Effector CD4-positive, alpha-beta T cell (primary cell): ENCODE measurements at places on chromosomes 16 and 17.

DNA sequence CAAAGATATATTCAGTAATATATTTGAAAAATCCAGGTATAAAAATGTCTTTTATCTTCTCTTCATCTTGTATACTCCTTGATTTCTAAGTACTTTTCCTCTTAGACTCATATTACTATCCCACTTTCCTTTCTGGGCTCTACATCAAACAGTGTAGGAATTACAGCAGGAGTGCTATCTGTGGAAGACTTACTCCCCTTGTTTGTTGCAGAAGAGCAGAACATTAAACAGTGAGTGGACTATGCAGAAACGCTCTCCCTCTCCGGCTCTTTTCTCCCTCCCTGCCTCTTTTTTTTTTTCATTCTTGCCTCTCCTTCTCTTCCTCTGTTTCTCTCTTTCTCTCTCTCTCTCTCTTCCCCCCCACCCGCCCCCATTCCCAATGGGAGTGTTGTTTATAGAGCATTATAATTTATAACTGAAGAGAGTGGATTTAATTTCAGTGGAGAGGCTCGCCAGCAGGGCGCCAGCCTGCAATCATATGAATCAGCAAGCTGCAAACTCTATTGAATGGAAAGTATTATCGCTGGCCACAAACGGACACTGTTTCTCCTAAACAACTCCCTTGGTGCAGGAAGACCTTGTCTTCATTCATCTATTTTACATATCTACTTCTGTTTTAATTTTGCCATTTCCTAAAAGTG is 242.3 kb upstream of the TBX2 start:
- DNase-seq: no peak

DNA sequence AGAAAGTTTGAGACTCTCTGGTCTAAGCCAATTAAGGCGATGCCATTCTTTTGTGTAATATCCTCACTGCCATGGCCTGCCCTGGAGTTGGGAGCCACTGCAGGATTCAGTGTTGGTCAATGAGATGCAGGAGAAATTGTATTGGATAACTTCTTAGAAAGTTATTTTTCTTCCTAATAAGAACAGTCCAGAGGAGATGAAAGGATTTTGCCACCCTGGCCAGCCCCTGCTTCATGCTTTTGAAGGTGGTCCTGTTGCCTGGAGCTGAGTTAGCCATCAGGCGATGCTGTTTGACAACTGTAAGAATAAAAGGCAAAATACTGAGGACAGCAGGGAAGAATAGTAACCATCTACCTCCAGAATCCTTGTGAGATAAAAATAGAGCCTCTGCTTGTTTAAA is 35.4 kb upstream of the CNTNAP4 start:
- DNase-seq: no peak

- DNase-seq: no peak
Observed at GRCh38 chr17:43597624-43598356, 51.6 kb upstream of the ETV4 start.

- no peak for DNase-seq
Observed at GRCh38 chr17:78524870-78525510, 52.2 kb downstream of the DNAH17 start.

GRCh38 chr17:35865412-35866340 is 3.0 kb downstream of the HEATR9 start:
- no peak for DNase-seq

DNA sequence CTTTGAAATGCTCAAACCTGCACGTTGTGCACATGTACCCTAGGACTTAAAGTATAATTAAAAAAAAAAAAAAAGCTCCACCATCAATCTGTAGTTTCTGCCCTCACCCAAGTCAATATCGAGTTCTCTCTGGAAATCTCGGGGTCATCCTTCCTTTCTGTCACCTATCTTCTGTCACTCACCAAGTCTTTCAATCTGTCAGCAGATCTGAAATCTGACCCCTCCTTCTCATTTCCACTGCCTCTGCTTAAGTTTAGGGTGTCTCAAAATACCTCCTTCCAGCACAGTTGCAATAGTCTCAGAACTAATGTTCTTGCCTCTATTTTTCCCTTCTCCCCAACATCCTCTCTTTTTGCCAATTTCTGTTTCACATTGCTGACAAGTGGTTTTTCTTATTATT is 32.3 kb downstream of the FTO start:
- DNase-seq: no peak

GRCh38 chr17:21711182-21711581 is 18.9 kb downstream of the KCNJ18 start:
- no peak for DNase-seq

- DNase-seq: no peak
Observed at GRCh38 chr17:4221163-4221562, 42.6 kb downstream of the ANKFY1 start.

DNA sequence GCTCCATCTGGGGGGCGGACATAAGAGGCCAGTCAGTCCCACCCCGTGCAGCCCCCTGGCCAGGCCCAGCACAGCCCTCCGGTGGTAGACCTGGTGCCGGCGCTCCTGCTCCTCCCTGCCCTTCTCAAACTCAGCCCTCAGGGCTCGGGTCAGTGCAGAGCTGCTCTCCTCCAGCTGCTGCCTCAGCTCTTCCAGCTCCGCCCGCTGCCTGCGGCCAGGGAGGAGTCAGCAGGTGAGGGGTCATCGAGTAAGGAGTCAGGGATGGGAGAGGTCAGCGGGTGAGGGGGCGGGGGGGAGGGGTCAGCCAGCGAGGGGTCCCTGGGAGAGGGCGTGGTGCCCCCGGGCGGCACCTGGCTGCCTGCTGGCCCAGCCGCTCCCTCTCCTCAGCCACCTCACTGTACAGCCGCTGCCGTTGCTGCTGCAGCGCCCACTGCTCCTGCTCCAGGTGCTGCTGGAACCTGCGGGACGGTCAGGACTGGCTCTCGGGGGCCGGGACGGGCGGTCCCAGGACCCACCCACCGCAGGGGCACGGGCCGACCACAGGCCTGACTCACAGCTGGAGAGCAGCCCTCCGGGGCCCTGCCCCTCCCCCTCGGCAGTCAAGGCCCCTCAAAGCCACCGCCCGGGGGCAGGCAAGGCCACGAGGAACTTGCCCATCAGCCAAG is 26.5 kb upstream of the AATK start:
- DNase-seq: no peak

GRCh38 chr16:89922477-89922883 is 662 bp upstream of the TUBB3 start:
- no peak for DNase-seq

DNA sequence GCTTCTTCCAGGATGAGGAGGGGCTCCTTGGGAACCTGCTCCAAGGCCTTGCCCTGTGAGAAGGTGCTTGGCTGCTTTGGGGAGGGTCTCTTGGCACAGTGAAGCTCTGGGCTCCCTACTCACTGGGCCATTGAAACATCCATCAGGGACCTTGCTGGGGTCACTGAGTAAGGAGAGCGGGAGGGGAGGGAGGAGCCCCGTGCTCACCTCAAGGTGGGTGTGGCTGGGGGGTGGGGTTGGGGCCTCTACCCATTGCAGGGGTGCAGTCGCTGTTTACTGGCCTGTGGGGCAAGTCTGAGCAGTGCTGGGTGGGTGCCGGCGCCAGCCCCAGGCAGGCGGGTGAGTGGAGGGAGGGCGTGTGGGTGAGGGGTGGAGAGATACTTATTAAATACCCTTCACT is 9.9 kb downstream of the TNS4 start:
- no peak for DNase-seq

DNA sequence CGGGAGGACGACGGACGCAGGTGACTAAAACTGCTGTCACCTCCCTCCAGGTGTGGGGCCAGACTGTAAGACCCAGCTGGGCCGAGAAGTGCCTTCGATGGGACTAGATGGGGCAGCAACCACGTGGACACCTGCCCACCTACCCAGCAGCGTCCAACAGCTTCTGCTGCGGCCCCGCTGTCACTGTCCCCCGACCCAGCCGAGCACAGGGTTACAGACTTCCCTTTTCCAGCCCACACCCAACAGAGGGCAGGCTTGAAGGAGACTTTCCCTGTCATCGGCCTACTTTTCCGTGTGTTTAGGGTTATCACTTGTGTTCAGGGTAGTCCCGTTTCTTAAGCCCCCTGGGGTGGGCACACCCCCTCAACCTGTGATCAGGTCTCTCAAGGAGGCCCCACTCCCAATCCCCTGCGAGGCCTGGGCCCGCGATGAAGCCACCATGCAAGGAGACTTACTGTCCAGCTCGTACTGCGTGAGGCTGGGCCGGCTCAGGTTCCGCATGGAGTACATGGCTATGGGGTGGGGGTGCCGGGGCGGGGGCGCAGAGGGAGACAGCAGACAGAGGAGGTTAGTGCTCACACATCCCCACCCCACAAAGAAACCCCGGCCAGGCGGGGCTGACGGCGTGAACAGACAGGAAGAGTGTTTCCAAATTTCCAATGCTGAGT is 68.8 kb upstream of the CDC42EP4 start:
- DNase-seq: no peak

- DNase-seq: no peak
Observed at GRCh38 chr17:72937707-72938106, 154.8 kb downstream of the SLC39A11 start.

- no peak for DNase-seq
Observed at GRCh38 chr17:77327181-77327565, 186.4 kb downstream of the SEC14L1 start.

- DNase-seq: no peak
Observed at GRCh38 chr17:82031303-82031884, at the start of gene RAC3. RAC3 (plus strand) TSS chr17:82031678; CDS start chr17:82031762, 84 bp downstream.

- no peak for DNase-seq
Observed at GRCh38 chr17:80621997-80622357, 77.3 kb downstream of the RPTOR start.

DNA sequence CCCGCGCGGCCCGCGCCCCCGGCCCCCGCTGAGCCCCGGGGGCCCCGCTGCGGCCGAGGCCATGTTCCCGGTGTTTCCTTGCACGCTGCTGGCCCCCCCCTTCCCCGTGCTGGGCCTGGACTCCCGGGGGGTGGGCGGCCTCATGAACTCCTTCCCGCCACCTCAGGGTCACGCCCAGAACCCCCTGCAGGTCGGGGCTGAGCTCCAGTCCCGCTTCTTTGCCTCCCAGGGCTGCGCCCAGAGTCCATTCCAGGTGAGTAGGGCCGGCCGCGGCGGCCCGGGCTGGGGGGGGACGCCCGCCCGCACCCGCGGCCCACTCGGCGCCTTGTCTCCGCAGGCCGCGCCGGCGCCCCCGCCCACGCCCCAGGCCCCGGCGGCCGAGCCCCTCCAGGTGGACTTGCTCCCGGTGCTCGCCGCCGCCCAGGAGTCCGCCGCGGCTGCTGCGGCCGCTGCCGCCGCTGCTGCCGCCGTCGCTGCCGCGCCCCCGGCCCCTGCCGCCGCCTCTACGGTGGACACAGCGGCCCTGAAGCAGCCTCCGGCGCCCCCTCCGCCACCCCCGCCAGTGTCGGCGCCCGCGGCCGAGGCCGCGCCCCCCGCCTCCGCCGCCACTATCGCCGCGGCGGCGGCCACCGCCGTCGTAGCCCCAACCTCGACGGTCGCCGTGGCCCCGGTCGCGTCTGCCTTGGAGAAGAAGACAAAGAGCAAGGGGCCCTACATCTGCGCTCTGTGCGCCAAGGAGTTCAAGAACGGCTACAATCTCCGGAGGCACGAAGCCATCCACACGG is 504 bp downstream of the MAZ start:
- DNase-seq: no peak

DNA sequence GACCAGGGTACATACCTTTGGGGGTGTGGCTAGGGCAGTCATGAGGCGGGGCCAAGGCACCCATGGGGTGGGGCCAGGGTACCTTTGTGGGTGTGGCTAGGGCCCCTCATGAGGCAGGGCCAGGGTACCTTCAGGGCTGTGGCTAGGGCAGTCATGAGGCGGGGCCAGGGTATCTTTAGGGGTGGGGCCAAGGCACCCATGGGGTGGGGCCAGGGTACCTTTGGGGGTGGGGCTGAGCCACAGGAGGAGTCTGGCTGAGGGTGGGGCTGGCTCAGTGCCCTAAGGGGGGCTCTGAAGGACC is 3.5 kb downstream of the GNG13 start:
- DNase-seq: no peak

DNA sequence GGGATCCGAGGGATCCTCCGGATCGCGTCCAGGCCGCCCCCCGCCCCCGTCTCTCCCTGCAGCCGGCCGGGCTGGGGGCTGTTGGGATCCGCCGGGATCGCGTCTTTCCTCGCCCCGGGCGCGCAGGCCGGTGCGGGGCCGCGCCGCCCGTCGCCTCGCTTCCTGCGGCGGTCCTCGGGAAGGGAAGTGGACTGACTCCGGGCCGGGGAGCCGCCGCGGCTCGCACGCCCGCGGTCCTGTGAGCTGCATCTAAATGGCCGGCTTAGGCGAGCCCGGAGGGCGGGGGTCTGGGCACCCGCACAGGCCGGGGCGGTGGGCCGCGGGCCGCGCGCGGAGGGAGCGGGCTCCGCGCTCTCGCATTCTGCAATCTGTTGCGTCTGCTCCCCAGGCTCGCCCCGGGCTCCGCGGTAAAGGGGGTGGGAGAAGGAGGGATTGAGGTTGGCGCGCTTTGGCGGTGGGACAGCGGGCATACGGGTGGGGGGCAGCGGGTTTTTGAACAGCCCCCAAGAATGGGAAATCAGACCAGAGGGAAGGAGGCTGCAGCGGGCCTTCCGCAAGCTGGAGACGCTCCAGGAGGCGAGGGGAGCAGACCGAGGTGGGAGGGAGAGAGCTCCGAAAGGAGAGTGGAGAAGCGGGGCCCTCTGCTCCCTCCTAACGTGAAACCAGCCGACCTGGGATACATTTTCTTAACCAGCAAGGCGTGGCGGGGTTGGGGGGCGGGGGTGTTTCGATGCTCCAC is 2.2 kb downstream of the TMEM132E start:
- no peak for DNase-seq

- no peak for DNase-seq
Observed at GRCh38 chr17:69503711-69504110, 89.2 kb downstream of the MAP2K6 start.

GRCh38 chr17:62760059-62760944 is 47.8 kb downstream of the MARCHF10 start:
- DNase-seq: no peak

DNA sequence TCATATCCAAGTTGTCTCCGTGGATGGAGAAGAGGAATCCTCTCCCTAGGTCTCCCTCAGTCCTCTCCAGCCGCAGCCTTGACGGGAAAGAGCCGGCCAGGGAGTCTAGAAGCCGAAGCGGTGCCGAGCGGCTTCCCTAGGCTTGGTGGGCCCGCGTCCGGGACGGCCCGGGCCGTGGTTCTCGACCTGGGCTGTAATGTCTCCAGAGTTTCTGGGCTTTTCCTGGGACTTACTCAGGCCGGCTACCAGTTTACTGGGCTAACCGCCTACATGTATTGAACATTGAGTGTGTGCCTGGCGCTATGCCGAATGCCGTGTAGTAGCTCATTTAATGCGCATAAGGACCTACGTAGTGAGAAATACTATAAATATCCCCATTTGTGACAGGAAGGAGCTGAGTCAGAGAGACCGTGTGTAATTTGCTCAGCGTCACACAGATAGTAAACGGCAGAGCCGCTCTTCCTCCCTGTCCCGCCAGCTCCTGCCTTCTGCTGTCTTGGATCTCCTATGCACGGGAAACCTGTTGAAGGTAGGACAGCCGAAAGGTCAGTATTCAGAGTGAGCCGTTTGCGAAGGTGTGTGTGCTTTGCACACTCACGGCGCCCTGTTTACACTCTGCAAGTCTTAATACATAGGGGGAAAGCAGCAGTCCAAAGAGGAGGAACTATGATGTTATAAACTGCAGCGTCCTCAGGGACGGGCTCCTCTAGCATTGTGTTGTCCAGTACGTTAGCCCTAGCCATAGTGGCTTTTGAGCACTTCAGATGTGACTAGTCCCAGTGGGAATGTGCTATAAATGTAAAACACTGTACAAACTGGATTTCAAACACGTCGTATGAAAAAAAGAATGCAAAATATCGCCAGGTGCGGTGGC is 723 bp upstream of the SPAG5 start:
- peak; percentile 52 for DNase-seq
